ENCODE measurements at places on chromosomes 3 and 15. TPM values are rescaled to one million over a fixed set of nuclear protein-coding genes. Genes with fewer than 3 reads are reported as not detected.

The THPO gene
- total RNA-seq = not detected

The GALNT15 gene
- total RNA-seq = not detected

The CIDEC gene
- not detected for total RNA-seq

The AEN gene
- total RNA-seq = 40.3 TPM

The PPM1L gene
- 5.8 TPM for total RNA-seq

The CKMT1A gene
- total RNA-seq = not detected

The GUCA1C gene
- total RNA-seq = not detected

The IL17RC gene
- 0.40 TPM for total RNA-seq

The NR2E3 gene
- not detected for total RNA-seq

The SLC35G2 gene
- 0.15 TPM for total RNA-seq

The FOXB1 gene
- total RNA-seq = 0.86 TPM

The PIF1 gene
- total RNA-seq = 42.5 TPM

The OCA2 gene
- total RNA-seq = not detected

The HRH1 gene
- 0.22 TPM for total RNA-seq

The DAPK2 gene
- 0.77 TPM for total RNA-seq

The SRGAP3 gene
- 5.8 TPM for total RNA-seq

The ATG3 gene
- 67.7 TPM for total RNA-seq

The PLXND1 gene
- 1.8 TPM for total RNA-seq

The SPINK8 gene
- total RNA-seq = not detected

The BOC gene
- not detected for total RNA-seq

The SLC51A gene
- total RNA-seq = not detected

The TNFAIP8L3 gene
- total RNA-seq = 0.17 TPM

The FGD5 gene
- total RNA-seq = 0.67 TPM

The C3orf85 gene
- not detected for total RNA-seq

The OR5K2 gene
- total RNA-seq = not detected

The ZNF660 gene
- not detected for total RNA-seq

The C3orf52 gene
- 2.9 TPM for total RNA-seq

The SLC6A11 gene
- total RNA-seq = not detected

The ZBED2 gene
- 2.3 TPM for total RNA-seq

The PLAAT1 gene
- not detected for total RNA-seq

The NPAP1 gene
- total RNA-seq = not detected

The STRIT1 gene
- total RNA-seq = not detected

The EIF4E3 gene
- 71.0 TPM for total RNA-seq

All from activated naive CD4-positive, alpha-beta T cell treated with anti-CD3 and anti-CD28 coated beads, Interleukin-2, amount 10 ng/mL, durations not matched to agents 5 hours and 36 hours (primary cell).